CD4-positive, alpha-beta T cell treated with Interleukin-15 for 4 hours (primary cell): ENCODE measurements at places on chromosomes 1 and 21.

- DNase-seq = no peak
Observed at GRCh38 chr1:14090062-14090461, 390.1 kb downstream of the PRDM2 start.

DNA sequence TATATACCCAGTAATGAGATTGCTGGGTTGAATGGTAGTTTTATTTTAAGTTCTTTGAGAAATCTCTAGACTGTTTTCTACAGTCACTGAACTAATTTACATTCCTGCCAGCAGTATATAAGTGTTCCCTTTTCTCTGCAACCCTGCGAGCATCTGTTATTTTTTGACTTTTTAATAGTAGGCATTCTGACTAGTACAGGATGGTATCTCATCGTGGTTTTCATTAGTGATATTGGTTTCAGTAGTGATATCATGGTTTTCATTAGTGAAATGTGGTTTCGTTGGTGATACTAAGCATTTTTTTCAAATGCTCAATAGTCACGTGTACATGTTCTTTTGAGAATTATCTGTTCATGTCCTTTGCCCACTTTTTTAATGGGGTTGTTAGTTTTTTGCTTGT is 316.8 kb downstream of the PTBP2 start:
- no peak for DNase-seq

- no peak for DNase-seq
Observed at GRCh38 chr1:44821240-44821715, 13.0 kb downstream of the BTBD19 start.

- no peak for DNase-seq
Observed at GRCh38 chr21:44286086-44286715, 525 bp downstream of the AIRE start.

DNA sequence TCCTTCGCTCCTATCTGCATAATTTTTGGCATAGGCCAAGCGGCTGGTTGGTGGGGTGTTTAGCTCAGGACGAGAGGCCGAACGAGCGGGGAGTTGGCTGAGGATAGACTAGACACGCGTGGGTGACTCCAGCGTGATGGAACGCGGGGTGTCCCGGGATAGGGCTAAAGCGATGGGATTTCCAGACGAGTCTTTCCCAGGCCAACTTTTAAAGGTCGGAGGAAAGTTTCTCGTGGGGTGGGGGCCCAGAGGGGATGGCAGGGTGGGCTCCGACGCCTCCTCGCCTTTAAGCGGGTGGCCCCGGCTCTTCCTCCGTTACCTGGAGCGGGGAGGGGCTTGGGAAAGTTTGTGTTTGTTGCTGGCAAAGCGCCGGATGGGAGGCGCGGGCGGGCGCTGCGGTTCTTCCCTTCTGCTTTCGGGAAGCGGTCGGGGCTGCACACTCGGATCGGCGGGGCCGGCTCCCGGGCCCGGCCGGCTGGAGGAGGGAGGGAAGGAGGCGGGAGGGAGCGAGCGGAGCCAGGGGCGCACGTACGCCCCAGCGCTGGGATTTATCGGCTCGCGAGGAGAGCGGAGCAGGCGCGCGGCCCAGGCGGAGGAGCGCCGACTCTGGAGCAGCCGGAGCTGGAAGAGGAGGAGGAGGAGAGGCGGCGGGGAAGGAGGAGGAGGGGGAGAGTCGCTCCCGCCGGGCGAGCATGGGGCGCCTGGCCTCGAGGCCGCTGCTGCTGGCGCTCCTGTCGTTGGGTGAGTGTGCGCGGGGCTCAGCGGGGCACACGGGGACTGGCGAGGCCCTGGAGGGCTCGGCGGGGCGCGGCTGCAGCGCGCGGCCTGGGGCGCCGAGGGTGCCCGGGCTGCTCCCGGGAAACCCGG is at the start of gene PTGFRN:
PTGFRN (plus strand) TSS at position 405 of the 867 bp plus-strand sequence; CDS start at position 693, 288 bp downstream.
- no peak for DNase-seq

GRCh38 chr21:36135391-36136102 is 668 bp downstream of the CBR3 start:
- DNase-seq = peak; percentile 64
